T-cell (primary cell): ENCODE measurements at places on chromosomes 3 and 15.

DNA sequence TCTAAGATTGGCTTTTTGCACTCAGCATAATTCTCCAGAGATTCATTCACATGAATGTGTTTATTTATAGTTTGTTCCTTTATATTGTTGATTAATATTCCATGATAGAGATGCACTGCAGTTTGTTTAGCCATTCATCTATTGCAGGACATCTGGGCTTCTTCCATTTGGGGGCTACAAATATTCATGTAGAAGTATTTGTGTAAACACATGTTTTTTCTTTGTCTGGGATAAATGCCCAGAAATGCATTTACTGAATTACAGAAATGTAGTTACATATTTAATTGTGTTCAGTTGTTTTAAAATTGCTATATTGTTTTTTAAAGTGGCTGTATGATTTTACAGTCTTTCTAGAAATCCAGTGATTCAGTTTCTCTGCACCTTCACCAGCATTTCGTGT is 635.0 kb downstream of the ZIC1 start:
- DNase-seq, result no peak

DNA sequence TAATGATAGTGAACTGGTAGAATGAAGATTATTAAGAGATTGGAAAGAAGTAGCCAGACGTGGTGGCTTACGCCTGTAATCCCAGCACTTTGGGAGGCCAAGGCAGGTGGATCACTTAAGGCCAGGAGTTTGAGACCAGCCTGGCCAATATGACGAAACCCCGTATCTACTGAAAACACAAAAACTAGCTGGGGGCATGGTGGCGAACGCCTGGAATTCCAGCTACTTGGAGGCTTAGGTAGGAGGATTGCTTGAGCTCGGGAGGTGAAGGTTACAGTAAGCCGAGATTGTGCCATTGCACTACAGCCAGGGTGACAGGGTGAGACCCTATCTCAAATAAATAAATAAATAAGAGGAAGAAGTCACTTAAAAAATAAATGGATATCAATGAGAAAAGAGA is 14.0 kb downstream of the USP8 start:
- no peak for DNase-seq

GRCh38 chr15:84951736-84952135 is 29.9 kb upstream of the PDE8A start:
- no peak for DNase-seq

GRCh38 chr15:65244638-65245037 is 33.4 kb upstream of the CILP start:
- no peak for DNase-seq

DNA sequence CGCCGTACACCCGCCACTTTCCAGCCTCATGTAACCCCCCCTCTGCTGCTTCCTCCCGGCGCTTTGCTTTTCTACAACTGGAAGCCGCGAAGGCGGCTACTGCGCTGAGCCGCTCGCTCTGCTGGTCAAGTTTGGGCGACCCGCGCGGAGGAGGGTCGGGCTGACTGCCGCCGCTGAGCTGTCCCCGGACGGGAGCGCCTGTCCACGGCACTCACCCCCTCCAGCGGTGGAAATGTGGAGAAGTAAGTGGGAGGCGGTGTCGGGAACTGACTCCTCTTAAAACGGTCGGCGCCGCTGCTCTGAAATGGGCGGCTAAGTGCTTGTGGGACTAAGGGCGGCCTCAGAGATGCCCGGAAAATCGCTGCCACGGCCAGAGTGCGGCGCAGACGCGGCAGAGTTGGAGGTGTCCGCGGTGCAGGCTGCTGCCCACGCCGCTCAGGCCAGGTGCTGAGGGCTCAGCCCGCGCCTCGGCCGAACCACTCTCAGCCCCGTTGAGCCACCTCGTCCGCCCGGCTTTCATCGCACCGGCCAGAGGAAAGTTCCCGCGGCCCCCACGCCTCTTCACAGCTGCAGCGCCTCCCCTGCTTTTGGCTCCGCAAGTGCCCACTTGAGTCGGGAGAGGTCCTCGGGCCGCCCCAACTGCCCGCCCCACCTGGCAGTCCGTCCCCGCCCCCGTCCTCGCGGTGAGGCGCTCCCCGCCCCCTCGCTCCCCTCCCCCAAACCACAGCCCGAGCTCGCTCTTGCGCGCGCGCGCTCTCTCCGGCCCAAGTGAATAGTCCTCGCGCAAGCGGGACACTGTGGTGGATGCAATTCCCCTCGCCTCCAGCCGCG is at the start of gene EPHA6:
EPHA6 (plus strand) TSS at position 775 of the 831 bp plus-strand sequence.
- DNase-seq, result no peak

- no peak for DNase-seq
These were observed 48.4 kb downstream of the EPHA3 start for GRCh38 chr3:89155811-89156210.

DNA sequence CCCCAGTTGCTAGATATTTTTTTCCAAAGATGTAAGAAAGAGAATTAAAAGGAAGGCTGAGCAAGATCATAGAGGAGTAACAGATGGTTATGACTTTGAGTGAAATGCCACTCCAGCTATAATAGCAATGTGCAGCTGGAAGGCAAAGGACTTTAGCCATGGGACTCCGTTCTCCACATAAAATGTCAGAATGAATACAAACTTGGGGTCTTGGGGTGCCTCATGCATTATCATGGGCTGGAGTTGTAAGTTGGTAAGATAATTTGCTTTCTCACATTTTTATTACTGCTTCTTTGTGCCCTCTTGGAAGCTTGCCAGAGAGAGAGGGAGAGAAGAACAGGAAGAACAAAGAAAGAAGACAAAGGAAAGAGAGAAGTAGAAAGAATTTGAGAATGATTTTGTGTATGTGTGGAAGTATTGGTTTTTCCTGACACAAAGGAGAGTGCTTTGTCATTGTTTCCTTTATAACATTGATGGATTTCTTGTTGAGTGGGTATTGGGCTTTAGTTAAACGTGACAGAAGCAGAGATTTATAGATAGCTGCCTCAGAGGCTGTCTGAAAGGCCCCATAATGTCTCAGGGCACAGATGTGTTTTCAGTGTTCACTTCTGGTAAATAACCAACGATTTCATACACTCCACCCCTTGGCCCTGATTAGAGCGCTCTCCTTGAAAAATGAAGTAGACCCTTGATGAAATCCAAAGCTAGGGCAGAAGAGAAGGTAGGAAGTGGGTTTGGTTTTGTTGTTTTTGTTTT is 715.3 kb downstream of the NR2F2 start:
- DNase-seq, result no peak

DNA sequence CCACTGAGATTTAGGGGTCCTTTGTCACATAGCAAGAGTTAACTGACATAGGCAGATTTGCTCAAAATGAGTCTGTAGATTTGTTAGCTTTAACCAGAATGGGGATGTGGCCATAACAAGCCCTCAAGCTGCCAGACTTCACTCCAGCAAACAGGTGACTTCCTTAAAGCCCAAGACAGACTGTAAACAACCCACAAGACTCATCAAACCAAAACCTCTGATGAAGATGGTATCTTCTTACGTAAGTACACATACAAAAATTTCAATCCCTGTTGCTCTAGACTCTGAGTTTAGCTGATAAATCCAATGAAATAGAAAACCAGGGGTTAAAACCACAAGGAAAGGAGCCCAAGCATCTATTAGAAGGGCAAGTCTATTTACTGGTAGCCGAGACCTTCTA is 18.2 kb upstream of the ZBTB20 start:
- peak; percentile 14 for DNase-seq

GRCh38 chr3:160200353-160200752 is 24.9 kb upstream of the C3orf80 start:
- DNase-seq, result no peak

DNA sequence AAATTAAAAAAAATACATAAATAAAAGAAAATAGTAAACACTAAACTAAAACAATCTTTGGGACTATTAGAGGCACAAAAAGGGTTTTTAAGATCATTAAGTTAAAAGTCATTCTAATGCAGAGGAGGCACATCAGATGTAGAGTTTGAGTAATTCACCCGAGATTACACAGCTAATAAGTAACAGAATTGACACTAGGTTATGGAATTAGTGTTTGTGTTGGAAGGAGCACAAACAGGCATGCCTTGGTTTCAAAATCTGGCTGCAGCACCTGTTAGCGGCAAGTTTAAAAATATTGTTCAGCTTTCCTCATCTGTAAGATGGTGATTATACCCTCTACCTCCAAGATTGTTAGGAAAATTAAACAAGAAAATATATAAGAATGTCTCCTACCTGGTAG is 39.0 kb downstream of the RASA2 start:
- DNase-seq, result no peak

DNA sequence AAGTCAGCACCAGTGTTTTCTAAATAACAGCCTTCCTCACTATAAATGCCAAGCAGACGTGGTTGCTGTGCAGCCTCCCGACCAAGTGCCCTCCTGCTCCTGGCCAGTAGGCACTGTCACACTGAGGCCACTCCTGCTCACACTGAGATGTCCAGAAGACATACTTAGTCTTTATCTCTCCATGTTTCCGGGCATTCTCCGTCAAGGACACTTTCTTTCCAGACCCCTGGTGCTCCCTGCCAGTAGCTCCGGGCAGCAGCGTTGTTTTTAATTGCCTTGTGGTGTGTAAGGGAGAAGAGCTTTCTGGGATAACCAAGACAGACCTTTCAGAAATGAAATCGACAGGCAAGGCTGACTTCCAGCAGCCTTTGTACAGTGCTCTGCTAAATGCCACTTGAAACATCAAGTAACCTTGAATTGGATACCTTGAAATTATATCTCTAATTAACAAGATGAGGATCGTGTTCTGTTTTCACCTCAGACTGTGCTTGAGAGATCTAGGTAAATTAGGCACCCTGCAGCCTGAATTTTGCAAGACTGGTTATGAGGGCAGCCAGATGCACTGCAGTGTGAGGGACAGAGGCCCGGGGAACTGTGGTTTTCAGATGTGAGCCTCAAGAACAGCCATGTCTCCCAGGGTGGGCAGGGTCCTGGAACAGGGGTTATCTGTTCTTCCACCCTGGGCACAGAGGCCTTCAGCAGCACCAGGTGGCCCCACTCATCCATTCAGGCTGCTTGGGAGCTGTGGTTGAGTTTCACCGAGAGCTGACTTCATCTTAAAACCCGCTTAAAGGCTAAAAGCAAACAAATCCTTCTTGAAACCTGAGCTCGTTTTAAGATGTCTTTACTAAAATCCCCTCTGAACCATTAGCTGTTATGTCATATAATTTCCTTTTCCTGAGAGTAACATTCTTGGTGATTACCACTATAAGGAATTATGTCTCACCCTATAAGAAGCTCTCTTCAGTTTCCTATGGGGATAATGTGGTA is 105.5 kb upstream of the IL12A start:
- DNase-seq, result no peak

DNA sequence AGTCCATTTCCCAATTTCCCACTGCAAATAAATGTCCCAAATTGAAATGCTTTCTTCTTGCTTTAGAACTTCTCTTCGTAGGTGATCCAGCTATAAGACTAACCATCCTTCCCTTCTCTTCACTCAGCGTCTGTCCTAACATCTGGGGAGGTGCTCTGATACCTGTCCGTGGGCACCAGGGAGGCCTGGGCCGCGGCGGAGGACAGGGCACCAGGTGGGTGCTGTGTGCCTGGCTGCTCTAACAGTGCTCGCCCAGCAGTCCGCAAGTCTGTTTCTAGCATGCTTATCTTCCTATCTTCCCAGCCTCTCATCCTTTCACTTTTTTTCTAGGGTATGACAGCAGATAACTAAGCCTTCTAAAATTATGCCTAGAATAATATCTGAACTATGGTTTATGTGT is 37.3 kb downstream of the NKIRAS1 start:
- no peak for DNase-seq

DNA sequence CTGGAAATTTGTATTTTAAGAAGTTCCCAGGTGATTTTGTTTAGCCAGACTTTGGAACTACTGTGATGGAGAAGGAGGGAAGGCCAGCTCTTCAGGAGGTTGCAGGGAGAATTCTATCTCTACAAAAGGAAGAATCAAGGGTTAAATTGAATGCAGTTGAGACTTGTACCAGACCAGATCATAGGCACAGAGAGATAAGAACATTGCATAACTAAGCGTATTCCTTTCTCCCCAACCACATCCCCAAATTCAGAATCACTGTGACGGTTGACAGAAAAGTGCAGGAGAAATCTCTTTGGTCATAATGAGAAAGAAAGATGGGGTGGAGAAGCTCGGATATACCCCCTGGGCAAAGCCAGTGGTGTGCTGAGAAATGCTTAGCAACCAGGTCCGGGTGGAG is 7.2 kb downstream of the PLD1 start:
- no peak for DNase-seq

- DNase-seq, result no peak
These were observed 77.3 kb downstream of the SMAD3 start for GRCh38 chr15:67142767-67143100.

DNA sequence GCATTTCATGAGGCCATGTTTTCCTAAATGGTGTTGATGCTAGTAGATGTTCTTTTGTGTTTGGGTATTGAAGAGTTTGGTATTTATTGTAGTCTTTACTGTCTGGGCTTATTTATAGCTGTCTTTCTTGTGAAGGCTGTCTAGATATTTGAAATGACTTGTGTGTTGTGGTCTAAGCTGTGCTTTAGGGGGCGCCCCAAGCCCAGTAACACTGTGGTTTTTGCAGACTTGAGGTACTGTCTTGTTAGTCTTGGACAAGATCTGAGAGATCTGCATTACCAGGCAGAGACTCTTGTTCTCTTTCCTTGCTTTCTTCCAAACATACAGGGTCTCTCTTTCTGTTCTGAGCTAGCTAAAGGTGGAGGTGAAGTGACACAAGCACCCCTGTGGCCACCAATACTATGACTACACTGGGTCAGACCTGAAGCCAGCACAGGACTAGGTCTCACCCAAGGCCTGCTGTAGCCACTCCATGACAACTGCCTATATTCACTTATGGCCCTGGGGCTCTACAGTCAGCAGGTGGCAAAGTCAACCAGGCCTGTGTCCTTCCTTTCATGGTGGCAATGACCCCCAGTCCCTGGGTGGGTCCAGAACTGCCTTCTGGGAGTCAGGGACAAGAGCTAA is 152.1 kb upstream of the TBC1D5 start:
- DNase-seq, result peak; percentile 29

DNA sequence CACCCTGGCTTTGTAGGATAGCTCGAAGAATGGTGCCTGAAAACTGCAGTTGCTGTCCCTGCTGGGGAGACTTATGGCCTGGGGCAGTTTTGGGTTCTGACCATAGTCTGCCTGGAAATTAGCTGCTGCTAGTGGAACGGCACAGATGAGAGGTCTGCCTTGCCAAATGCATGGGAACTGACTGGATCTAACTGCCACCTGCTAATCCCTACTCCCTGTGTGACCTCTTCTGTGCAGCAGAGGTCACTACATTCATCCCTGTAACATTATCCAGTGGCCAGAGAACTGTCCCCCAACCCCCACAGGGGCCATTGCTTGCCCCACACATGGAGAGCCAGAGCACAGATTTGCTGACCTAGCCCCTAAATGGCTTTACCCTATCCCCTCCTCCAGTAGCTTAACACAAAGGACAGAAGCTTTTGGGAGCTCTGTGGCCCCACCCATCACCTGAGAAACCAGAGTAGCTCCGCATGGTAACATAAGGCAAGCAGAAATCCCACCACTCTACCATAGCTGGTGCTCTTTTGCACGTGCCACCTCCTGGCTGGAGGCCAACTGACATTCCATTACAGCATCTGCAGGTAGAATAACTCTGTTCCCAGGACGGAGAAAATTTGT is 840.0 kb downstream of the EPHA3 start:
- no peak for DNase-seq

DNA sequence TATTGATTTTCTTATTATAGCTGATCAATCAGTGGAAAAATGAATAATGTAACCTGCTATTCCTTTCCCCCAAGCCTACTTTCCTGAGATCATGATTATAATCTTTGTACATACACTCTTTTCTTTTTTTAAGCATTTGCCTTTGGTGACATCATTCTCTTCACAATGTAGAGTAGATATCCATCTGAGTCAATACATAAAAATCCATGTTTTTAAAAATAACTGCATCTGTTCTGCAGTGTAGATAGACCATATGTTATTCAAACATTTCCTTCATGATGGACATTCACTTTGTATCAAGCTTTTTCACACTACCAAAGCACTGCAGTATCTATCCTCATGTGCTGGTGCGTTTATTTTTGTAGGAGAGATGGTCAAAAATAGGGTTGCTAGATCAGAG is 211.1 kb downstream of the PTPRG start:
- DNase-seq, result no peak
